ENCODE measurements at places on chromosomes 5 and 9.
A peak's percentile ranks its signal among the peaks of the same experiment; 100 is the strongest.

DNA sequence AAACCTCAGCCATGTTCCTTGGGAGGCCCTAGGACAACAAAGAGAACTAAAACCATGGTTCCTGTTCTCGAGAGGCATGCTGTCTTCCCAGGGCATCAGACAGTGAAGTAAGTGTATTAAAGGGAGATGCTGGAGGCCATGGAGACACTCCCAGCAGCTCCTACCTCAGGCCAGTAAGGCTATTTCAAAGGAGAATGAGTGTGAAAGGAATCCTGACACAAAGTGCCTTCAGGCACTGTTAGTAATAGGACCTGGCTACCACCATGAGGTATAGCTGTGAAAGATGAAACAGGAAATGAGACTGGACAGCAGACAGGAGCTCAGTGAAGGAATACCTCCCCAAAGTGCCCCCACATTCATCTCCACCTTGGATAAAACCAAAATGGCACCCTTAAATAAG lies 71.0 kb downstream of the FANCC start:
- no peak for DNase-seq

DNA sequence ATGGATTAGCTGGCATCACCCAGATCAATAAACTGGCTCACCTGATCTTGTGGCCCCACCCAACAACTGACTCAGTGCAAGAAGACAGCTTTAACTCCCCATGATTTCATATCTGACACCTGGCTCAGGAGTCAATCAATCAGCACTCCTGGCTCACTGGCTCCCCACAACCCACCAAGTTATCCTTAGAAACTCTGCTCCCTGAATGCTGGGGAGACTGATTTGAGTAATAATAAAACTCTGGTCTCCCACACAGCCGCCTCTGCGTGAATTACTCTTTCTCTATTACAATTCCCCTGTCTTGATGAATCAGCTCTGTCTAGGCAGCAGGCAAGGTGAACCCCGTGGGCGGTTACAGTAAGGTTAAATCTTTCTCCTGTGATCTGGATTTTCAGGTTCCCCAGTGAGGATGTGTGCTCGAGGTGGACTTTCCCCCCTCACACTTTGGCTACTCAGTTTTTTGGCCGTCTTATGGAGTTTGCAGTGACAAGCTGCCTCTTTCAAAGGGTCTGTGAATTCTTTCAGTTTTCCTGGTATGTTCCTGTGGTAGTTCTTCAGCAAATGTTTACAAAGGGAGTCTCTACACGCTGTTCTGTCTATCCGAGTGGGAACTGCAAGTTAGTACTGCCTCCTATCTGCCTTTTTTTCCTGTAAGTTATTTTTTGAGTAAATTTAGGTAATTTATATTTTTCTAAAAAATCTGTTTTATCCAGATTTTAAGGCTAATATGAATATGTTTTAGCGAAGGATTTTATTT lies 500.2 kb upstream of the NUDT12 start:
- DNase-seq, result no peak

DNA sequence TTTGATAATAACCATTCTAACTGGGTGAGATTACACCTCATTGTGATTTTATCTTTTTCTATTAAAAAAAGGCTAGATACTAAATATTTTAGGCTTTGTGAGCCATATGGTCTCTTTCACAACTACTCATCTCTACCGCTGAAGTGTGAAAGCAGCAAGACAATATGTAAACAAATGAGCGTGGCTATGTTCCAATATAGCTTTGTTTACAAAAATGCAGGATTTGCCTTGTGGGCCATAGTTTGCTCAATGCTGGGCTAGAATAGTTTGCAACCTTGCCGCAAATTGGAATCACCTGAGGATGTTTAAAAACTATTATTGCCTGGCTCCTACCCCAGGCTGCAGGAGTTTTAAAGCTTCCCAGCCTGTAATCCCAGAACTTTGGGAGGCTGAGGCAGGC lies 10.2 kb upstream of the GPR150 start:
- no peak for DNase-seq

DNA sequence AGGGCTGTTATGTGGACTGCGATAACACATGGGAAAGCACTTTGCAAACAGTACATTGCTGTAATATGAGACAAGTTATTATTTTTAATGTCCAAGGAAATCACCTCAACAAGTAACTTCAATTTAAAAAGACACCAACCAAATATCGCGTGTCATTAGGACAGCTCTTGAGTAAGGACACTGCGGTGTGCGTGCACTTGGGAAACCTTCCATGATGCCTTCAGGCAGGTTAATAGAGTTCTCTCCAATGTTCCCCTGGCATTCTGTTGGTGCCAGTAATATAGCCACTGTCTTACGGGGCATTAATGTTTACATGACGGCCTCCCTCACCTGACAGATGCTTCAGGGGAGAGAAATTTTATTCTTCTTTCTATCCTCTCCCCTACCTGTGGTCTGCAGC lies 42.9 kb downstream of the TTLL11 start:
- DNase-seq, result no peak

DNA sequence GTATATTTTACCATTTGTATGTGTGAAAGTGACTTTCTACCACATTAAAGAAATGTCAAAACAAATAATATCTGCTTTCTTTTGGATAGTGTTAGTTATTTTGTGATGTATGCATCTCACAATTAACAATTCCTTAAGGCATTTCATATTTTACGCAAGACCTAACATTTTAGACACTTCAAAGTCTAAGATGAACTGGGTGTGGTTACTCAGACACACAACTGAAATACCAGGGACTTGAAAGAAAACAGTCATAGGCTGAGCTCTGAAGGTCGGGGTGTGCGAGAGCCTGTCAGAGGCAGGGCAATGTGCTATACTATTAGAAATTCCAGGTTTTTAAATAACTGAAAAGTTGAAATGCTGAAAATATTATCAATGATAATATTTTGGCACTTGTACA lies 44.5 kb upstream of the ZNF622 start:
- no peak for DNase-seq

- DNase-seq, result no peak
Measured at GRCh38 chr5:15248731-15249130, 251.2 kb upstream of the FBXL7 start.

GRCh38 chr5:1666812-1667588 lies 132.6 kb downstream of the MRPL36 start:
- DNase-seq, result peak; percentile 30

DNA sequence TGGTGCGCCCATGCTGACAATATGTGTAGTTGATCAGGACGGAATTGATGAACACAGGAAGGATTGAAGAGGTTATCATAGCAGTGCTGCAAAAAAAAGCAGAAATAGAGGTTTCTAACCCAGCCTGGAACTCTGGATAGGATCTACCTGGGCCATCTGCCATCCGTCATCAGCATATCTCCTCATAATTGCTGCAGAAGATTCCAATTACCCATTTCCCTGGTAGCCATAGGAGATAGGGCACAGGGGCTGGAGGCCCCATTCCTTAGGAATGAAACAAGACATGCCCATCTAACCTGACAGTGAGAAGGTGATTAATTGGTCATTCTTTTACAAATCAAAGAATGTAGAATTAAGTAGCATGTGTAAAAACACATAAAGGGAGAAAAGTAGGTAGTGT lies 60.3 kb upstream of the TRIM32 start:
- DNase-seq, result no peak

DNA sequence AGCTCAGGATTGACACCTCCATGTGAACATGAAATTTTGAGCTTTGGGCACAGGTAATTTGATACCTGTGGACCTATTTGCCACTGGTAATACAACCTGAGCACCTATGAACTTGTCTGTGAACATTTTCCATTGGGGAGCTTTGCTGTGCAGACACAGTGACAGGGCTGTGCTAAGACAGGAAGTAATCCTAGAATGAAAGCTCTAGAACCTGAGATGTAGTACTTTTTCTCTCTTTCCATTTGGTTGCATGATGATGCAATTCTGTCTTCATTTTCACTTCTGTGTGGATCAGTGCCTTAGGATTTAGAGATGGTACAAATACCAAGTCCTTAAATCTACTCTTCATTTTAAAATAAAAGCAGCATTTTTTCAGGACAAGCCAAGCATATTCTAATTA lies 216.9 kb downstream of the NR3C1 start:
- DNase-seq, result no peak

- no peak for DNase-seq
Measured at GRCh38 chr5:123719004-123719403, 207.0 kb downstream of the CSNK1G3 start.

DNA sequence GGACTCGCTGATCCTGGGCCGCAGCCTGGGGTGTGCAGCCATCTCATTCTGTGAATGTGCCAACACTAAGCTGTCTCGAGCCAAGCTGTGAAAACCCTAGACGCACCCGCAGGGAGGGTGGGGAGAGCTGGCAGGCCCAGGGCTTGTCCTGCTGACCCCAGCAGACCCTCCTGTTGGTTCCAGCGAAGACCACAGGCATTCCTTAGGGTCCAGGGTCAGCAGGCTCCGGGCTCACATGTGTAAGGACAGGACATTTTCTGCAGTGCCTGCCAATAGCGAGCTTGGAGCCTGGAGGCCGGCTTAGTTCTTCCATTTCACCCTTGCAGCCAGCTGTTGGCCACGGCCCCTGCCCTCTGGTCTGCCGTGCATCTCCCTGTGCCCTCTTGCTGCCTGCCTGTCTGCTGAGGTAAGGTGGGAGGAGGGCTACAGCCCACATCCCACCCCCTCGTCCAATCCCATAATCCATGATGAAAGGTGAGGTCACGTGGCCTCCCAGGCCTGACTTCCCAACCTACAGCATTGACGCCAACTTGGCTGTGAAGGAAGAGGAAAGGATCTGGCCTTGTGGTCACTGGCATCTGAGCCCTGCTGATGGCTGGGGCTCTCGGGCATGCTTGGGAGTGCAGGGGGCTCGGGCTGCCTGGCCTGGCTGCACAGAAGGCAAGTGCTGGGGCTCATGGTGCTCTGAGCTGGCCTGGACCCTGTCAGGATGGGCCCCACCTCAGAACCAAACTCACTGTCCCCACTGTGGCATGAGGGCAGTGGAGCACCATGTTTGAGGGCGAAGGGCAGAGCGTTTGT lies 19.9 kb downstream of the PTGES2 start:
- DNase-seq, result no peak

DNA sequence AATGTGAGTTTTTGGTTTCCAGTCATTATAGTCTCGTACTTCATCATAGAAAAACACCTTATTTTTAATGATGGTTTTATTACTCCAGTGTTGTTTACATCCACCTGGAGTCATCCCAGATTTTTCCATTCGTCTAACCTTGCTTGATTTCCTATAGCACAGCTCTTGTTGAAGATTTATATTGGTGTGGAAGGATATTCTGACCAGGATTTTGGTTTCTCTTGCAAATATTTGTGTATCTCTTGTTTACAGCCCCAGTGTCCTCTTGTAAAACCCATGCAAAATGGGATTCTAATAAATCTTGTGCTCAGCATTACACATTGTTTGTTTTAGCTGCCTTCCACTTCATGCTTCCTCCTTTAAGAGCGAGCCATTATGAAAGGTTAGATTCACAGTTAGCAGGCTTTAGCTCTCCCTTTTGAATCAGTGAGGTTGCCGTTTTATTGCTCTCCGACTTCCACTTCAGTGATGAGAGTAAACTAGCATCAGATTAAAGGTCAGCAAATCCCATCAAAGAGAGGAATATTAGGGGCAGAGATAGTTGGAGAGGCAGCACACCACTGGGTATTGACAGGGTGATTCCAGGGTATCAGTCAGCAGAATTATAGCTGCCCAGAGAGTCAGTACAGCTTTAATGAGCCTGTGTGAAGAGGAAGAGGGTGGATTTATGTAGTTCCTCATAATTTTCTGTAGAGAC lies 157.1 kb downstream of the PBX3 start:
- no peak for DNase-seq

DNA sequence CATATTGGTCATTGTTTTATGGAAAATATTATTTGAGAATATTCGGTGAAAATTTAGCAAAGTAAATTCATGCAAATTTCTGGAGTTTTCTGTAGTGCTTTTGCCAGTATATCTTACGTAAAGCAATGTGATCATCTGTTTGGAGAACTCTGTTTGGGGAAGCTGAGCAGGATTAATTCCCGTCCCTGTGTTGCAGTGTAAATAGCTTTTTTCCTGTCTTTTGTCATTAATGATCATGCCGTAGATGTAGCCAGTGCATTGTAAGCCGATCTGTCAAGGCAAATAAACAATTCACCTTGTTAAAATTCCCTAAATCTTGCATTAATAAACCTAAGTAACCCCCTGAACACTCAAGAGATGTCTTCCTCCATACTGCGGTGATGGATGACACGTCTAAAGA lies 39.2 kb downstream of the PPIC start:
- no peak for DNase-seq

DNA sequence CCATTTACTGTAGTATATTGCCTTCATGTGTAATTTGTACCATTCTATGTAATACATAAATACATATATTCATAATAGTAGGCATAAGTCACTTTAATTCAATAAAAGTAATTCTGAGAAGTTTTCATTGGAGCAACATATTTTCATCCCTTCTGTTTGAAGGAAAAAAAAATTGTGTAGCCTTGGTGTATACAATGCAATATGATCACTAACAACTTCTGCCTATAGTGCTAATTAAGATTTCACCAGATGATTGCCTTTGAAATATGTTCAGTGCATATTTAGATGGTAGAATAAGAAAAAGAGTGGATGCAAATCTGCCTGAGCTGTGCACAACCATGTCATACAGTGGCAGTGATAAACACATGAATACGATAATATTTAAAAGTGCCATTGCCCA lies 996.8 kb downstream of the EFNA5 start:
- DNase-seq, result no peak

DNA sequence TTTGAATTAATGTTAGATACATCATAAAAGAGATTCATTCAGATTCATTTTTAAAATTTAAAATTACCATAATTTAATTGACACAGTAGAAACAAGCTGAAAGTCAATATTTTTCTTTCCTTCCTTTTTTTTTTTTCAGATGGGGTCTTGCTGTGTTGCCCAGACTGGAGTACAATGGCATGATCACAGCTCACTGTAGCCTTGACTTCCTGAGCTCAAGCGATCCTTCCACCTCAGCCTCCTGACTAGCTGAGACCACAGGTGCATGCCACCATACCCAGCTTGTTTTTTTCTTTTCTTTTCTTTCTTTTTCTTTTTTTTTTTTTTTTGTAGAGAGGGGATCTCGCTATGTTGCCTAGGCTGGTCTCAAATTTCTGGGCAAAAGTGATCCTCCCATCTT lies 131.6 kb upstream of the TBCA start:
- no peak for DNase-seq

- DNase-seq, result no peak
Measured at GRCh38 chr9:115946530-115946929, 207.1 kb upstream of the PAPPA start.

- DNase-seq, result peak; percentile 30
Measured at GRCh38 chr9:86413971-86414880, 60.0 kb upstream of the TUT7 start.

Data from CD4-positive, alpha-beta T cell treated with Interleukin-12 subunit alpha and Interleukin-12 subunit beta, for 1 hour (primary cell).